ENCODE measurements at places on chromosomes 7 and 10. TPM values are rescaled to one million over a fixed set of nuclear protein-coding genes. Genes with fewer than 3 reads are reported as not detected.

DNA sequence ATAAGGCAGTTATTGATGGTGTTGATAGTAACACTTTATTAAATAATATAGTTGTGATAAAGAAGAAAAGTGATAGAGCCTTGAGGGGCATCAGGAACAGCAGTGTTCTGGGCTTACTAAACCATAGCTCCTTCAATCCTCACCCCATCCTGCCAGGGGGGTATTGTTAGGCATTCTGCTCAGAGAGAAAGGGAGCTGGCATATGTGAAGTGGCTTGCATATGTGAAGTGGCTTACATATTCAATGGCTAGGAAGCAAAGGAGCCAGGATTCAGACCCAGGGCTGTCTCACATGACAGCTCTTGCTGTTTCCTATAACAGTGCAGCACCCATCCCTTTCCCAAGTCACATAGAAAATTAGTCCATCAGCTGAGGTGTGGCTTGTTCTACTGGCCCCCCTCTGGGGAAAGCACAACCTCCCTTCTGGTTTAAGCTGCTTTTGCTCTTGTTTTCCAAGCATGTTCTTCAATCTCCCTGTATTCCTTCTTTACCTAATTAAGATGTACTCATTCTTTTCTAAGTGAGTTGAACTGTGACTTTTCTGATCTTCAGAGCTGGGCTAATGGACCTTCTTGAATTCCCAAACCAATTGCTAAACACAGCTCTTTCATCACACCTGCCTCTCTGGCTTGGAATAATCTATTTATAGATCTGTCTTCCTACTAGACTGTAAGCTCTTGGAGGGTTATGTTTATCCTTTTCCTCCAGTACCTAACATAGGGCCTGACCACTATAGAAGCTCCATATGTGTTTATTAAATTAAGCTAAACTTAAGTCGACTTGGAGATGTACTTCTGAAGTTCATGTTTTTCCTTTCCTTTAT lies 108.7 kb upstream of the GLI3 start:
- DNase-seq, result no peak

Gene KNDC1
- total RNA-seq, result 0.29 TPM

DNA sequence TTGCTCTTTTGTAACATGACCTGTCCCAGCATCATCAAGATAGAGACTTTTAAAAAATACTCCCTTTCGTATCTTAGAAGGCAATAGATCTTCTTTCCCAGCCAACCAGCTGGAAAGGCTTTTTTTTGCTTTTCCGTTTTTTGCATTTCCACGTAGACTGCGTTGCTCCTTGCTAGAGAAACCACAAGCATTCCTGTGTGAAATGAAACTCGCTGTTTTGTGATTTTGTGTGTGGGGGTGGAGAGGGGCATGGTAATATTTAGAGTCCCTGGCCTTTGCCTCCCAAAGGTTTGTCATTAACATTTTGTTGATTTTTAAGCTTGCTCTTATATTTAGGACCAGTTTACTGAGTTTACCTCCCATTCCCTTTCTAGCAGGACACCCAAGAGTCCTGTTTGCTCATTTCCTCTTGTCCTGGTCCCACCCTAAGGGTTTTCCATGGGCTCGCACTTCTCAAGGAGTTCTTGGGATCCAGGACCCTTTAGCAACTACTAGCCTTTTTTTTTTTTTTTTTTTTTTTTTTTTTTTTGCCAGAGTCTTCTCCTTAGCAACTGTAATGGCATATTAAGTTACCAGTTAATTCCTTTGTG lies 243.6 kb downstream of the BICC1 start:
- DNase-seq, result no peak

Gene IGFBP1
- total RNA-seq, result 0.49 TPM

- no peak for DNase-seq
Measured at GRCh38 chr10:71088054-71088453, 124.3 kb upstream of the UNC5B start.

GRCh38 chr7:35565927-35566326 lies 129.0 kb downstream of the HERPUD2 start:
- DNase-seq, result no peak

DNA sequence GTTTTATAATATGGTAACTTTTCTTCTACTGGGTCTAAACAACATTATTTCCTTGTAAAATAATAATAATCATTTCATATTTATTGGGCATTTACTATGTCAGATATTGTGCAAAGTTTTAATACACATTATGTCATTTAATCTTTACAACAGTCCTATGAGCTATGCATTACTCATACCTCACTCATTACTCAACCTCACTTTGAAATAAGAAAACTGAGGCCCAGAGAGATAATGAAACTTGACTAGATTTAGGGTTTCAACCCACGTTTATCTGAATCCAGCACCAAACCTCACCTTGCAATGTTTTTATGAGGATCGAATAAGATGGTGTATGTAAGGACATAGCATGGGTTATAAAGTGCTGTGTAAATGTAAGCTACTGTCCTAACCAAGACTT lies 153.2 kb upstream of the SLC13A1 start:
- DNase-seq, result no peak

GRCh38 chr10:3679950-3680629 lies 104.9 kb downstream of the KLF6 start:
- DNase-seq, result no peak
